ENCODE measurements at places on chromosomes 1 and 21.

DNA sequence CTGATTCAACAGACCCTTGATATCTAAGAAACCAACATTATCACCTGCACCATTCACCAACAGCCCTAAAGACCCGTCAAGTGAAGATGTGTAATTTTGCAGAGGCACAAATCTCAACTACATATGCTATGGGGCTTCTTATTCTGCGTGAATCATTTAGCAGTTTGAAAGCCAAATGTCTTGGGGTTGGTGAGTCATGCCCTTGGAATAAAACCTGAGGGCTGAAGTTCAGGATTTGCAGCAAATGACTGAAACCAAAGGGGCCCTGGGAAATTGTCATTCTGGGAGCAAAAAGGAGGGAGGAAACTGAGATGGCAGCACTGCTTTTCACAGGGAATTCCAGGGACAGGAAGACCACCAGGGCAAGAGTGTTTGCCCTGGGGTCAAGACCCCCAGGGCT is 79.2 kb upstream of the TNR start:
- no peak for DNase-seq

DNA sequence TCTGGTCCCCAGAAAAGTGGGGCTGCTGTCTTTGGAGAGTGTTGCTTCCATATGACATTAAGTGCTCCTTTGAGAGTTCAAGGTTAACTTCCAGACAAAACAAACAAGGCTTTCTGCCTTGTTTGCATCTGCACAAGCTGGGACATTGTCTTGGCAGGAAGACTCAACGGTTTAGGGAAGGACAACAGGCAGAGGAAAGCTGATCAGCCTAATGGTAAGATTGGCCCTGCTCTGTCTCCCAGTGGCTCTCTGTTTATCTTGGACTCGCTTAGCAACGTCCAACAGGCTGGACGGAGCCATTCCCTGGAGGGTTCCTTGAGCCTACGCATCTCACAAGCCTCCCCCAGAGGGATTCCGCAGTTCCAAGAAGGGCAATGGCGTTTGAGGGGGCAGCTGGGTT is 62.2 kb upstream of the SLC44A3 start:
- DNase-seq, result no peak

DNA sequence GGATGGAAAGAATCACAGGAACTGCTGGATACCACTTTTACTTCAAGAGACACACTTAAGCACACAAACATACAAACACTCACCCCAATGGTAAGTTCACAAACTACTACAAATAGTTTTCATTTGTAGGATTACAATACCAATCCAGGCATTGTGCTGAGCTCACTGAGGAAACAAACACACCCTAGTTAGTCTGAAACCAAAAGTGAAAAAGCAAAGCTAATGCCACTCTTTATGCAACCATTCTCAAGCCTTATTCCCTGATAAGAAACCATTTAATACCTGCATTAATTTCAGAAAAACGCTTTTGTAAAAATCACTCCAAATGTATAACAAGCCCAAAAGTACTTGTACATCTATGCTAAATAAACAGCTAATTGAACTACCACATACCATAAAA is 38.3 kb downstream of the RNF115 start:
- DNase-seq, result no peak

GRCh38 chr1:168920456-168921094 is 185.9 kb upstream of the ATP1B1 start:
- no peak for DNase-seq

DNA sequence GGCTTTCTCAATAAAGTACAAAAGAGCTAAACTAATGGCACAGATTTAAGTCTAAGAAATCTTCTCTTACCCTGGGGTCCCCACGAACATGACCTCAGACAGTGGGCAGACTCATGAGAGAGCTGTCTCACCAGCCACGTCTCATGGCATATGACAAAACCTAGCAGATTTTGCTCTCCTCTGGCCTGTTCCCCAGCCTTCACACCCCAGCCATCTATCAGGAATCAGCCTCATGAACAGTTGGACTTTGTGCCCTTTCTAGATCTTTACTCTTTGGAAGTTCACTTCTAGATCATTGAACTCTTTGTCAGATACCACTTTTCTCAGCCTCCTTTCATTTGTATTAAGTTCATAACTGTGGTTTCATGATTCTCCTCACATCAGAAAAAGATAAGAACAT is 14.2 kb upstream of the HSD3B1 start:
- no peak for DNase-seq

DNA sequence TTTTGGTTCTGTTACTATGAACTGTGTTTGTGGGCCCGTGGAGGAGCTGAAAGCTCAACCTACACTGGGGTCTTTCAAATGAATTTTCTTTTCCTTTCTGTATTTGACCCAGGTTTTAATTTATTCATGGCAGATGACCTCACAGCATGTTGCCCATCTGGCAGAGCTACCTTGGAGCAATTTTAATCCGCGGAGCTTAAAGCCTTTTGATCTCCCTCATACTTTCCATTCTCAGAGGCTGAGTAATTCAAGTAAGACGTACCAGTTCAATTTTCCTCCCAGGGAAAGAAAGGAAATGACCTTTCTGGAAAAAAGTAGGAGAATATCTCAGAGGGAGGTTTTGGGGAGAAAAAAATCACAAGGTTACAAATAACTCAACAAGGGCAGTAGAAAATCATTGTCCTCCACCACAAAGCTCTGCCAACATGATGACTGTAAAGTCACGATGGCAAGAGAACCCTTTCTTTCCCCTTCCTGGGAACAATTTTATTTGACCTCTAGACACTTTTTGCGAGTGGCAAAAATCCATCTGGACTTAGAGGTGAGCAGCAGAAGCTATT is 21.6 kb upstream of the PCP4 start:
- DNase-seq, result no peak

DNA sequence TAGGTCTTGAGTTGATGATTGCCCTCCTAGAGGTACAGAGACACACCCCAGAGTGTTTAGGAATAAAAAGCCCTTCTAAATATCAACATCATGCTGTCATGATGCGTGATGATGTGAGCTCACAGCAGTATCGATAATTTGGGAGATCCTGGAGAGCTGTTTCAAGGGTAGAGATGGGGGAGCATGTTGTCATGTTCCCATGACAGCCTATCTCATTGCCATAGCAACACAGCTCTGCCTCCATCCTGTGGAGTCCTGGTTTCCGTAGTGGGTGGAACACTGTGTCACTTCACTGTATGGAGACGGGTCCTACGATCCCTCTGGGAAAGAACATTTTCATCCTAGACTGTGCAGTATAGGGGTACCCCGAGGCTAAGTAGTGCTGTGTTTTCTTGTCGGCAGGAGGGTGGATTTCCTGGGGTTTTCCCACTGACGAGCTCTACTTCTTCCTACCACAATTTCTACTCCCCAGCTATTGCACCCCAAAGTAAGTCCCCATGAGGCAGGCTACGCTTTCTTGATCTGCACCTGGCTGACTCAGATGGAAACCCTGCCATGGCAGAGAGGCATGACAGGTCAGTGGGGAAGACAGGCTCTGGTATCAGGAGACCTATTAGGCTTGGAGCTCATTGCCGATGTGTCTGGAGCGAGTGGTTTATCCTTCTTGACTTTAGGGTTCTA is 7.2 kb downstream of the KISS1 start:
- DNase-seq, result no peak

- no peak for DNase-seq
These were observed 7.0 kb upstream of the ATF3 start for GRCh38 chr1:212601524-212601923.

GRCh38 chr21:33561373-33561772 is 18.5 kb downstream of the SON start:
- DNase-seq, result no peak

DNA sequence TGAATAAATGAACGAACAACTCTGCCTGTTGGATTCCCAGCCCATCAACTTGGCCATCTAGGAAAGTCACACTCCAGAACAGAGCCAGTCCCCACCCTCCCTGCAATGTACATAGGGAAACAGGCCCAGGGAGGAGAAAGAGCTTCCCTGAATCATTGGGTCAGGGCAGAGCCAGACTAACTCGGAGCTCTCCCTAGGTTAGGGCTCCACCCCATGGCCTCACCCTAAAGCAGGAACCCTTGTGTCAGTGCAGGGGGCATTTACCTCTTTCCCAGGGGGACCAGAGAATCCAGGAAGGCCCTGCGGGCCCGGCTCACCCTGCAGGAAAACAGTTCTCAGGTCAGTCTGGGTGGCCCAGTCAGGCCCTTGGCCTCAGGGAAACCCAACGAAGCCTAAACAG is 11.6 kb downstream of the COL9A2 start:
- DNase-seq, result no peak

DNA sequence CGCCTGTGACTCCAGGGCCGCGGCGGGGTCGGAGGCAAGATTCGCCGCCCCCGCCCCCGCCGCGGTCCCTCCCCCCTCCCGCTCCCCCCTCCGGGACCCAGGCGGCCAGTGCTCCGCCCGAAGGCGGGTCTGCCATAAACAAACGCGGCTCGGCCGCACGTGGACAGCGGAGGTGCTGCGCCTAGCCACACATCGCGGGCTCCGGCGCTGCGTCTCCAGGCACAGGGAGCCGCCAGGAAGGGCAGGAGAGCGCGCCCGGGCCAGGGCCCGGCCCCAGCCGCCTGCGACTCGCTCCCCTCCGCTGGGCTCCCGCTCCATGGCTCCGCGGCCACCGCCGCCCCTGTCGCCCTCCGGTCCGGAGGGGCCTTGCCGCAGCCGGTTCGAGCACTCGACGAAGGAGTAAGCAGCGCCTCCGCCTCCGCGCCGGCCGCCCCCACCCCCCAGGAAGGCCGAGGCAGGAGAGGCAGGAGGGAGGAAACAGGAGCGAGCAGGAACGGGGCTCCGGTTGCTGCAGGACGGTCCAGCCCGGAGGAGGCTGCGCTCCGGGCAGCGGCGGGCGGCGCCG is at the start of gene SIM2:
Gene SIM2, plus strand, starts transcription at position 135 of the 565 bp plus-strand sequence. CDS start 632 bp downstream, outside the sequence.
- no peak for DNase-seq

- no peak for DNase-seq
These were observed 73.6 kb downstream of the GNG12 start for GRCh38 chr1:67759692-67760029.

DNA sequence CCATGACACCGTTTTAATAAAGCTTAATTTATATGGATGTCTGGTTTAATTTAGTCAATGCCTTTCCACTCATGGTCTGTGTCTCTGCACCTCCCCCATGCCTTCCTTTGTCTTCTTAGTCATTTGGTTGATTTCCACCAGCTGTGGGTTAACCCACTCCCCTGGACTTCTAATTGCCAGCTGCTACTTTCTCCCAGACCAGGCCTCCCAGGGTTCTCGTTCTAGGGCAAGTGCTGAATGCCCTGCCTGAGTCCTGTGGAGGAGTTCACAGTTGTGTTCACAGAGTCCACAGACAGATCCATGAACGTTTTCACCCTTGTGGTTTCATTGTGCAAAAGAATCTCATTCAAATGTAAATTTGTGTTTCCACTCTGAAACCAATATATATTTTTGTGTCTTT is 243.4 kb downstream of the NUF2 start:
- no peak for DNase-seq

- no peak for DNase-seq
These were observed 9.3 kb downstream of the NEK7 start for GRCh38 chr1:198165927-198166647.

GRCh38 chr21:32819694-32820093 is 48.1 kb upstream of the PAXBP1 start:
- DNase-seq, result no peak

- no peak for DNase-seq
These were observed 50.2 kb upstream of the WASF2 start for GRCh38 chr1:27539901-27540861.

DNA sequence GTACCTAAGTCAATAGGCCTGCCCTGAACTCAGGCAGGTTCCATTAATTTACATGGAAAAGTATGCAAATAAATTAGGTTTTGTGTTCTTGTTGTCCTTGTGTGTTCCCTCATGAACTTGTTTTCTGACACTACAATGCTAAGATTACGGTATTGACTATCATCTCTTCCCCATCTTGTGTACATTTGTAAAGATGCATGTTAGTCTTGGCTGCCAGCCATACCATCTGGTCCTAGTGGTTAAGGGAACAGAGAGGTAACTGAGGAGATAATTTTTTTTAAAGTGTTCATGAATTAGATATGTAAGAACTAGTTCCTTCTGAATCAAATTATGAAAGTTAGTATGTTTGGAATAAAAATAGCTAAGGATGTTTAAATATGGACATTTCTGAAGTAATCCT is 167.6 kb upstream of the ADAMTS5 start:
- DNase-seq, result no peak

DNA sequence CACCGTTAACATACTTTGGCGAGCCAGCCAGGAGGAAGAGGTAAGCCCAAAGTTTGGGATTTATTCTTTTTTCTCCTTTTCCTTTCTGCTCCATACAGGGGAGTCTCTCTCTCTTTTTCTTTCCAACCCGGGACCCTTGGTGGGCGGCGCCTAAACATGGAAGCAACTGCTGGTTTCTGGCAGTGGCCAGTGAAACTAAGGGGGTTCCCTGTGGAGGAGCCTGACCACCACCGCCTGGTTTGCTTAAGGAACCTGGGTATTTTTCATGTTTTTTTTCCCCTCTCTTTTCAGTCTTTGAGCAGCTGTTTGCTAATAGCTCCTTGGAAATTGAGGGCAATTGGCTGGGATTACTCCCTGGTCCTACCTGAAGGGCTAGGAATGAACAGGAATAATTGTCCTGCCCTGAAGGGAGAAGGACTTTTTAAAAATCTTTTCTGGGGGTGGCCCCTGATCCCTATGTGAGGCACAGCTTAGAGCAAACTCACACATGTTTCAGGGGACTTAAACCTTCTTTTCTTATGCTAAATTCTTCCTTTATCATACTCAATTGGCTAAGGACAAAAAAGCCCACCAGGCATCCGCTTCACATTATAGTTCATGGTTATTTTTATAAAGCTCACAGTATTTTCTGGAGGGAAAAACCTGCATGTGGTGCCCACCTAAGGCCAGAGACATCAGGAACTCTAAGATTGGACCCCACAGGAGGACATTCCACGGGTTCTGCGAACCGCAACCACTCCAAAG is 61.3 kb upstream of the PLD5 start:
- DNase-seq, result no peak

GRCh38 chr1:61071205-61072130 is 10.9 kb upstream of the NFIA start:
- DNase-seq, result no peak

GRCh38 chr1:193105821-193106177 is 585 bp upstream of the GLRX2 start:
- DNase-seq, result no peak

DNA sequence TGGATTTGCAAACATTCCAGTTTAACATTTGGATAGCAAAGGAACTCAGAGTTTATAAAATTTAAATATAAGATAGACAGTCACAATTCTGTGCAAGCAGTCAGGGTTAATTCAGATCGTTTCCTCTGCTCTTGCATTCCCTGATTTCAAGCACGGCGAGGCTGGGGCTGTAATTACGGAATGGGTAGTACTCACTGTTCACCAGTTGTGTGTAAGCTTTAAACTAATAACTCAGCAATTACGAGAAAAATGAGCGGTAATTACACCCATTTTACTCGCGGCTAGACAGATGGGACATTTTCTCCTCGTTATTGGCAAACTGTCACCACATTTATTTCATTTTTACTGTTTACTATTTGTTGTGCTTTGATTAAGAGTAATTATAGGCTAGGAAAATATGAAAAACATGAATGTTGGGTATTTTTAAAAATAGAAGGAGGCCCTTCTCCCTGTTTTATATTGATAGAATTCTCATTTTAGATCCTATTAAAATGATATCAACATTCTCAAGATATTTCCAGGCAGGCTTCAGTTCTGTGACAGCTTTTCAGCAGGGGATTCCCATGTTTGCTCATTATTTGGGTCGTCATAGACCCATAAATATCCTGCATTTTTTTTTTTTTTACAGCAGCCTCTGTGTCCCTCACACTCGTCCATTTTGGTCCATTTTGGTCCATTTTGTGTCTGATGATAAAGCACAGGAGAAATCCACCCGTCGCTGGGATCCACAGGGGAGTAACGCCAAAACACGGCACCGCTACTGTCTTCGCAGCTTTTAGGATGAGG is 208.3 kb downstream of the DSCAM start:
- no peak for DNase-seq

GRCh38 chr1:161177936-161178244 is 583 bp upstream of the B4GALT3 start:
- no peak for DNase-seq

Data from T-helper 1 cell (primary cell).